CD4-positive, alpha-beta T cell treated with Interleukin-17A for 1 hour (primary cell): ENCODE measurements at places on chromosomes 6 and 20.

DNA sequence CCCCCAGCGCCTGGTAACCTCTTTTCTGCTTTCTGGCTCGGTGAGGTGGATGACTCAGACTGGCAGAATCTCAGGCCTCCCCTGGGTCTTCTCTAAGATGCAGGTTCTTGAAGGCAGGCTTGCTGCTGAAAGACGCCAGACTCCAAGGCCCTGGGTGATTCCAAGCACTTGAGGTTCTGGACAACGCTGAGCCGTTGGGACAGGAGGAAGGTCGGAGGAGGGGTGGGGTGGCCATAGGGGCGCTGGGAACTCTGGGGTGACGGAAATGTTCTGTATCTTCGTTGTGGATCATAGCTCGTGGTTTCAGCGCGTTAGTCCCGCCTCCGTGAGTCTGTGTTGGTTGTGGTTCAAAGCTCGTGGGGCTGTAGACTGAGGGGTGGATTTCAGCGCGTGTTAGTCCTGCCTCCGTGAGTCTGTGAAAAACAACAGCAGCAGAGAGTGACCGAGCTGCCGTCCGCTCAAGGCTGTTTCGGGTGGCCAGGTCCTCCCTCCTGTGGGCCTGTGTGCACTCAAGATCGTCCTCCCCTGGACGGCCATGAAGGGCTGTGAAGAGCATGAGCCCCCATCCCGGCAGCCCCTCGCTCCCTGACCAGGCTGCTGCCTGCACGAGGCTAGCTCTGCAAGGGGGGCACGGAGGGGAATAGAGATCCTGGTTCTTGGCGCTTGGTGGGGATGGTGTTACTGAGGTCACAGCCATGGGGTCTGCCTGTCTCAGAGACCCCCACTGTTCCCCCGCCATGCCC is 7.7 kb downstream of the NTSR1 start:
- peak; percentile 40 for DNase-seq

DNA sequence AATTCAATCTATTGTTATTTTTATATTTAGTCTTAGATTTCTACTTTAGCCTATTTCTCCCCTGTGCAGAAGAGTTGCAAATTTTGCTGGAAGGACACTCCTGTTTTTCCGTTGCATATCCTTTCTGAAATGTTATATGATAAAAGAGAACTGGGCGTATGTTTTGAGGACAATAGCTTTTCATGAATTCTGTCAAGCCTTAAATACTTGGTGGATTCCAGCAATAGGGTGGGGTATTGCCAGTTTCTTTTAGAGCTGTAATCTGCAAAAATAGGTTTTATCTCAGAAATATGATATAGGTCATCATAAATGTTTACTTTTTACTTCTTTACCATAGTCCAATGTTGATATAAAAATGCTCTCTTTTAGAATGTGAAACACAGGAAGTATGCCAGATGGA is 42.0 kb downstream of the VTA1 start:
- DNase-seq, result no peak

DNA sequence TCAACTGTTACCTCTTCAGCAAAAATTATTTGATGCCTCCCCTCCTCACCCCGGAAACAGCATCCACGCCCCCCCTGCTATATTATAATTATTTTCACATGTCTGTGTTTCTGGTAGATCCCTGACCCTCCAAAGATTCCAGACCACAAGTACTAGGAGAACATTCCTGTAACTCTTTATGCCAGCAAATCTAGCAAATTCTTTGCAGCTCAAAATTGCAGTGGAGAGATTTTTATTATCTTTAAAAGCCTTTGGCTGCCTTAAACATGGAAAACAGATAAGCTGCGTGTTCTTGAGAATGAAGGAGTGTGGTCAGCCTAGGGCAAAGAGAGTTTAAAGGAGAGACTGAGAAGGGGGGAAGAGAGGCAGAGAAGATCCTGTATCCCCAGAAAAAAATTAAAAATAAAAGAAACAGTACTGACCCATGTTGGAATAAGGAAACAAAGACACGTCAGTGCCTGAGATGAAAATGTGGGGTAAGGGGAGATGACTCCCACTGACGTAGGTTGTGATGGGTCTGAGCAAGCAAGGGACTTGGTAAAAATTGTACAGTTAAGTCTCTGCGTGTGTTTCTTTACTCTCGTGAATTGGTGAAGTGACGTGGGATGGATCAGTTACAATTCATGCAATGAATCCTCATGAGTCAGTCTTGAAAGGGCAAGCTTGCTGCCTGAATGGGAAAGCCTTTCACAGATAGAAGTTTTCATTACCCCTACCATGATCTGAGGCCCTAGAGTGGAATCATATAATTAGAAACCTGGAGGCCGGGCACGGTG is 8.3 kb downstream of the ID4 start:
- DNase-seq, result no peak

GRCh38 chr6:49528571-49528970 is 21.9 kb upstream of the C6orf141 start:
- DNase-seq, result no peak

DNA sequence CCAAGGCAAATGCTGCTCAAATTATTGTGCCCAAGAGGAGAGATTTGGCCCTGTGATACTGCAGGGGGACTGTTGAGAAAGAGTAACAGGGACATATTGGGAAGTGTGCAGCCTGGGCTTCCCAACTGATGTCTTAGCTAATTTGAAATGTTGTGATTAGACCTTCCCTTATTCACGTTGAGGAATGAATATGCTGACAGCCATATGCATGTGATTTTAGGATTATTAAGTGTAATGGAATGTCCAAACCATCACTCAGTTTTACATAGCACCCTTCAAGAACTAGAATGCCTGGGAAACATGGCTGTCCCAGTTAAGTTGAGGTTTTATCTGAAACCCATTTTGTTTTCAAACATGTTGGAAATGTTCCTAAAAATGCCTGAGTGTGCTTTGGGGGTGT is 81.4 kb downstream of the CARMIL1 start:
- no peak for DNase-seq

- no peak for DNase-seq
Measured at GRCh38 chr6:129356129-129356528, 353.8 kb downstream of the ARHGAP18 start.

GRCh38 chr20:44765701-44766347 is 20.2 kb downstream of the KCNK15 start:
- DNase-seq, result no peak

- no peak for DNase-seq
Measured at GRCh38 chr20:10105046-10105445, 70.3 kb downstream of the ANKEF1 start.

GRCh38 chr6:35425284-35425683 is 26.9 kb upstream of the FANCE start:
- no peak for DNase-seq

DNA sequence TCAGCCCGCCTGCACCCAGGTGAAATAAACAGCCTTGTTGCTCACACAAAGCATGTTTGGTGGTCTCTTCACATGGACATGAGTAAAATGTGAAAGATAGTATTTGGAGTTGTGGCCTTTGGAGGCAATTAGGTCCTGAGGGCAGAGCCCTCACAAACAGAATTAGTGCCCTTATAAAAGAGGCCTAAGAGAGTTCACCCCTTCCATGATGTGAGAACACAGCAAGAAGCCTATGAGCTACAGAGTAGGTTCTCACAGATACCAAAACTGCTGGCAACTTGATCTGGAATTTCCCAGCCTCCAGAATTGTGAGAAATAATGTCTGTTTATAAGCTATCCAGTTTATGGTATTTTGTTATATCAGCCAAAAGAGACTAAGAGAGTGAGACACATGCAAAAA is 74.5 kb downstream of the TRDN start:
- DNase-seq, result no peak

- no peak for DNase-seq
Measured at GRCh38 chr6:24410622-24411021, 7.9 kb downstream of the MRS2 start.

GRCh38 chr20:62772990-62773844 is 23.1 kb upstream of the MRGBP start:
- DNase-seq, result no peak

GRCh38 chr6:12232339-12232738 is 57.8 kb upstream of the EDN1 start:
- DNase-seq, result peak; percentile 22

- DNase-seq, result no peak
Measured at GRCh38 chr20:19047951-19048296, 164.5 kb upstream of the SLC24A3 start.

DNA sequence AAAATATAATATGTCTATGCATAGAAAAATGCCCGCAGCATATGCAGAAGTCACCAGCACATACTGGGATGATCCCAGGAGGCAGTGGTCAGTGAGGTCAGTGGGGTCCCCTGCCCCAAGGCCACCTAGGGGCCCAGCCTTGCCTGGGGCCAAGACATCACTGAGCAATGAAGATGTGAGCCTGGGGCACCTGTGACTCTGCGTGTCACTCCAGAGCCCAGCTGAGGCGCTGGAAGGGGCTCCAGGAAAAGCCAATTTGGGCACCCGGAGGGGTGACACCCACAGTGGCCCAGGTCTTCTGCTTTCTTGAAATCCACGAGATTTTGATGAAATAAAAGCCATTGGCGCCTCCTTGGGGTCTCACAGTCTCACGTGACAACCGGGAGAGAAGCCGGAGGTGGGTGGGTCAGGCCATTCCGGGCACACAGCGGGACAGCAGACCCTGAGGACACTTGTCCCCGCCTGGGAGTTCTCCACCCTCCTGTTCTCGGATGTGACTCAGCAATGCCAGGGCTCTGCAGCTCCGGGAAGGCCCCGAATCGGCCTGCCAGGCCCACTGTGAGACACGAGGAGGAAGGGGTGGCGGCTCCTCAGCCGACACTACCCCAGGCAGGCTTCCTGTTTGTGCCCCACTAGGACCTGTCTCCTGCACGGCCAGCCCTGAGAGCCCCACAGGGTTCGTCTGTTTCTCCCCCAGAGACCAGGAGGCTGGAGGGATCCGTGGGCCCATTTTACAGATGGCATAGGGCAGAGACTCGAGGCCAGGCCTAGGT is 24.4 kb upstream of the SLCO4A1 start:
- DNase-seq, result peak; percentile 56

GRCh38 chr20:62768551-62769287 is 27.6 kb upstream of the MRGBP start:
- no peak for DNase-seq

DNA sequence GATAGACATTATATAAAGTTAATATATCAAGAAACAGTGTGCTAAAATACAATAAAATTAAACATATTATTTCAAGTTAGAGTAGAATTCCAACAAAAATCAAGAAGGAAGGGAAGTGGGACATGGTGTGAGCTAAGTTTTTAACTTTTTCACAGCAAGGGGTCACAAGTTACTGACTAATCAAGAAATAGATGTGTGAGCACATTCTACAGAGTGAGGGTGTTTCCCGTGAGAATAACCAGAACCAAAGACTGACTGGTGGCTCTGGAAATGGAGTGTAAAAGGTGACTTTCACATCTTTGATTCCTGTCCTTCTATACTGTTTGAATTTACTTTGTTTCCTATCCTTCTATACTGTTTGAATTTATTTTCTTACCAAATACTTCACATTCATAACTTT is 206.6 kb downstream of the TASP1 start:
- no peak for DNase-seq

GRCh38 chr6:73368675-73369074 is 1.0 kb downstream of the OOEP start:
- DNase-seq, result no peak

- DNase-seq, result no peak
Measured at GRCh38 chr20:44027343-44028002, 112.8 kb downstream of the TOX2 start.

DNA sequence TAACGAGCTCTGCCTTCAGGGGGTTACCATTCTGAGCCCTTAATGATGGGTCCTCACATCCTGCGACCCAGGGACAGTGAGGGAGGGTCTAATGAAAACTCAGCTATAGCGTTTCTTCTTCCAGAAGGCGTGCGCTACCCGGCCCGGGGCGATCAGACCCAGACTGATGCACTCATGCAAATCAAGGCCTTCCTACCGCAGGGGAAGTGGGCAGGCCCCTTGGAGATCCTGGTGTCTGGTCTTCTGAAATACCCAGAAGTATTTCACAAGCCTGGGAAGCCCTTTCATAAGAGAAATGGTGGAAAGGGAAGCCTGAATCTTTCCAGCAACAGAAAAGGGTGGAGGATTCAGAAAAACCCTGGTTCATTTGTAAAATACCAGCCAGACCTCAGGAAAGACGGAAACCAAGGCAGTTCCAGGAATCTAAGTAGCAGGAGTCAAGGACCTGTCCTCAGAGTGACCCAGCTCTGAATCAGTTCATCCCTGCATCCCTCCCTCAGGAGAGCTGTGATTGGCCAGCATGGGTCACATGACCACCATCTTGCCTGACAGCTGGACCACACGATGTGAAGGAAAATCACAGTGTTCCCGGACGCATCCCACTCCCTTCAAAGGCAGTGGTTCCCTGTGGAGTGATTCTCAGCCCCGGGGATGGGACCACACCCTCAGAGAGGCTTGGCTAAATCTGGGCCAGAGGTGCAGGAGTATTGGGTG is 12.7 kb downstream of the BFSP1 start:
- DNase-seq, result no peak

- DNase-seq, result no peak
Measured at GRCh38 chr6:107665382-107665781, 158.7 kb downstream of the SCML4 start.

DNA sequence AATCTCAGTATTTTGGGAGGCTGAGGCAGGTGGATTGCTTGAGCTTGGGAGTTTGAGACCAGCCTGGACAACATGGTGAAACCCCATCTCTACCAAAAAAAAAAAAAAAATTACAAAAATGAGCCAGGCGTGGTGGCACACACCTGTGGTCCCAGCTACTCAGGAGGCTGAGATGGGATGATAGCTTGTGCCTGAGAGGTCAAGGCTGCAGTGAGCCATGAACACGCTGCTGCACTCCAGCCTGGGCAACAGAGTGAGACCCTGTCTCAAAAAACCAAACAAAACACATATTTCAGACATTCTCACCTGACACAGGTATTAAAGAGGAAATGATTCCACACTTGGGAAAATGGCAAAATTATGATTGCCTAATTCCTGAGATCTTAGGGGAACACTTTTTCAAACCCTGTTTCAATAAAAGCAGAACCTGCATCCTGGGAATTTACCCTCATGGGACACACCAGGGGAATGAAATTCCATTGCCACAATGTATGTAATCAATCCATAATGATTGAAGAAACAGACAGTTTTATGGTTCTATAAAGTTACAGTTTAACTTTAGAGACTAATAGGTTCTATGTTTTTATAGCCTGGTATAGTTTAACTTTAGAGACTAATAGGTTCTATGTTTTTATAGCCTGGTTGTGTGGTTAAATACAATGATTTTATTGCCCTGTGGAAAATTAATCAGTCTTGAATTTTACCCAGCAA is 29.6 kb upstream of the DNAAF9 start:
- no peak for DNase-seq

DNA sequence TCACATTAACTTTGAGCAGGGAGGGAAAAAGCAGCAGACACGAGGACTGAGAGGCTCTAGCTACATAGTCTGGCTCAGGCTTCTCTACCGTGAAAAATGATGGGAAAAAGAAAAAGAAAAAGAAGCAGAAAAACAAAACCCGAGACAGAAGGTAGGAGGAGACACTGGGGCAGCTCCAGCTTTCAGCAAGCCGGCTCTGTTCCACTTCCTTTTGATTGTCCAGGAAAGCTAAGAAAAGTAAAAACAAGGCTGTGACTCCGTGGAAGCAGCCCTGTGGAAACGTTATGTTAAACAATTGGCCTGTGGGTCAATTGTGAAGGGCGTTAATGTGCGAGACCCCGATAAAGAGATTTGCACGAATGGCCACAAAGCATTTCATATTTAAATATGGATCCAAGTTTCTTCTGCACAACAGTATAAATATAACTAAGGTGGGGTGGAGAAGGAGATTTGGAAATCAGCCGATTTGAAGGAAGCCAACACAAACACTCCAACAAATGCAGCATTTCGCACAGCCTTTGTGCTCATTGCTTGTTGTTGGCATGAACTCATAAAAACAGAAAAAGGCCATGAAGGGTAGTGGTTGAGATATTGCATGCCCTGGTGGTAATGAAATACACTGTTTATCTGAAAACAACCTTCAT is 236.9 kb upstream of the JAG1 start:
- no peak for DNase-seq

- DNase-seq, result no peak
Measured at GRCh38 chr6:119325559-119326265, 23.8 kb downstream of the MAN1A1 start.
